ENCODE measurements at places on chromosomes 6 and 20.

GRCh38 chr6:85569323-85569722, 24.3 kb downstream of the SNX14 start:
- DNase-seq = no peak

DNA sequence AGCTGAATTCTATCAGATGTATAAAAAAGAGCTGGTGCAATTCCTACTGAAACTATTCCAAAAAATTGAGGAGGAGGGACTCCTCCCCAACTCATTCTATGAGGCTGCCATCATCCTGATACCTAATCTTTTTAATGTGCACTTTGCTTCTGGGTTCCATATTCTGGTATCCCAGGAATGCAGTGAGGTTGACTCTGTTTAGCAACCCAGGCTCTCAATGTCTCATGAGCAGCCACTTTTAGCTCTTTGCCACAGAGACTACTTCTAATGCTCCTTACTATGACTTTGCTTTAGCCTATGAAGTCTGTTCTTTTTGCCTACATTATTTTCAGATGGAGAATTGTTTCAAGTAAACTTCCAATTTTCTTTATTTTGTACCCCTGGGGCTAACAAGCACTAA, 185.5 kb upstream of the NRSN1 start:
- no peak for DNase-seq

GRCh38 chr6:142395266-142395665, 93.5 kb downstream of the ADGRG6 start:
- DNase-seq = no peak

DNA sequence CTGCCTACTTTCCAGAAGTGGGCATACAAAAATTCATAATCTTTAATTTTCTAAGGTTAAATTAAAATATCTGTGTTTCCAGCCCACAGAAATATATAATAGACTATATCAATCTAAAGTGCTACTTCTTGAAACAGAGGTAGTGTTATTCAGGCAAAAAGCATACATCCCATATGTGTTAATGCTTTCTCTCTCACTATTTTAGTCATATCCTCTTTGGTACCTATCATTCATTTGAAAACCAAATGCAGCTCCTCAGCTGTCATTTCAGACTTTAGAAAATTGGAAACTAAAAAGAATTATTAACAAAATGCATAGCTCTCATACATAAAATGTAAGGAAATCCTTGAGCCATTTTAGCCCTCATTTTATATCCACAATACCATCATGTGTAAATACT, 925 bp downstream of the FHL5 start:
- no peak for DNase-seq

DNA sequence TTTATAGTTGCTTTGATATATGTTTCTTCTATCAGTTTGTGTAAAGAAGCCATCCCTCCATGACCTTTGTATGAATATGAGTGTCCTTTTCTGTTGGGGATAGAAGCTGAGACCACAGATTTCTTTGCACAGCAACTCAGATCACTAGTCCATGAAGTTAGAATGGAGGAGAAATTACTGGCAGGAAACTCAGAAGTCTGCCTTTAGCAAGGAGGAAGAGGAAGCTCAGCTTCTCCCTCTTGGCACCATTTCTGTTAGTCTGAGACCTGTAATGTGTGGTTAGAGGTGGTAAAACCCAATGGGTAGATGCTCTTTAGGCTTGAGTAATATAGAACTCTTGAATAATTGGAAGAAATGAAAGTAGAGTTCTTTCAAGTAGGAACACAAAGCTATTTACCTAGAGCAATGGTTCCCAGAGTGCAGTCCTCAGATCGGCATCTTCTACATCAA, 995.3 kb upstream of the FLRT3 start:
- DNase-seq = no peak

GRCh38 chr6:160831739-160832138, 129.7 kb downstream of the PLG start:
- no peak for DNase-seq

- no peak for DNase-seq
Measured at GRCh38 chr6:46799657-46800056, 6.5 kb downstream of the MEP1A start.

DNA sequence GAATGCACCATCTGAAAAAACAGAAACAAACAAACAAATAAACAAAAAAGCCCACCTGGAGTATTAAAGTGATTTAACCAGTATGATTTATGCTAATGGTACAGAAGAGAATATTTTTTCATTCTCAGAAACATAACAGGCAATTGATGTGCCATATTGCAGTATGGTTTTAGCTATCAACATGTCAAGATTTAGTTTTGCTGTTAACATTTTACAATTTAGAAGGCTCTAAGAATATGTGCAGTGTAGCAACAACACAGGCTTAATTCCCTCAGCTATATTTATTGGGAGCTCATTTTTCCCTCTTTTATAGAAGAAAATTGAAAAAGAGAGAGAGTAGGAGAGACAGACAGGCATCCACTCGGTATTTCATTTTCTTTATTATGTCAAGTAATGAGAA, 1022.7 kb upstream of the CITED2 start:
- no peak for DNase-seq

- no peak for DNase-seq
Measured at GRCh38 chr20:59307270-59307669, 6.9 kb downstream of the EDN3 start.

- DNase-seq = no peak
Measured at GRCh38 chr6:137903933-137904821, 37.1 kb downstream of the TNFAIP3 start.

DNA sequence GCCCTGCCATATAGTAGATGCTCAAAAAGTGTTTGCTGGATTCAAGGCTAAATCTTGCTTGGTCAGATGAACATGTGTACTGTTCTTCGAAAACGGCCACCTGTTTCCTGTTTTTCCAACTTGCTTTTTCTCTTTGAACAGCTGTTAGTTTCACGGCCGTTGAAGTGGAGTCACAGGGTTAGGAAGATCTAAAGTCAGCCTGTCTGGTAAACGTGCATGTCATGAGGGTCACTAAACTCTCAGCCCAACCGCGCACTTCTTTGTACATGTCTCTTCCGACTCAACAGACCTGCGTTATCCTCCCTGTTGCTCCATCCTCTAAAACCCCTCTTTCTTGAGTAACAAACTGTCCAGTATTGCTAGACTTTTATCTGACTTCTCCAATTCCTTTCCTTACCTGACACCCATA, 93.2 kb upstream of the MAN1A1 start:
- DNase-seq = no peak

GRCh38 chr6:137856138-137856898, 10.7 kb upstream of the TNFAIP3 start:
- DNase-seq = no peak

DNA sequence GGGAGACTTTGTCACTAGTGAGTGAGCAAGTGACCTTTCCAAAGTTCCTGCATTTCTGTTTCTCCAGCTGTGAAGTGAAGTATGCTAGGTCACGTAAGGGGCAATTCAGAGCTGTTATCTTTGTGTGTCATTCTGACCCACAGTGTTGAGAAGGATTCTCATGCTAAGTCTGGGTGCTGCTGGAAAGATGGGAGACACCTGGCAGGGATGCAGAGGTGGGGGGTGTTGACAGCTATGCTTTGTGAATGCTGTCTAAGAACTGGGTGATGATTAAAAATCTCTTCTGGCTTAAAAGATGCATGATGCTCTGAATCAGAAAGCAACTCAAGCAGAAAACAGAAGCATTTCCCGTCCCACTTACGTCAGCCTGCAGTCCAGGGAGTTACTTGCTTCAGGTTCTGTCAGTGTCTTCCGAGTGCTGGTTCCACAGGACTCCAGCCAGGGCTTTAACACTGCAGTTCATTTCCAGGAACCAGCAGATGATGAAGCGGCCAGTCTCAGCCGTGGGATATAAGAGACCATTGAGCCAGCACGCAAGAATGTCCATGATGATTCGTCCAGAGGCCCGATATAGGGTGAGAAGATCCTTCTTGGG, 30.9 kb upstream of the ASXL1 start:
- DNase-seq = no peak

DNA sequence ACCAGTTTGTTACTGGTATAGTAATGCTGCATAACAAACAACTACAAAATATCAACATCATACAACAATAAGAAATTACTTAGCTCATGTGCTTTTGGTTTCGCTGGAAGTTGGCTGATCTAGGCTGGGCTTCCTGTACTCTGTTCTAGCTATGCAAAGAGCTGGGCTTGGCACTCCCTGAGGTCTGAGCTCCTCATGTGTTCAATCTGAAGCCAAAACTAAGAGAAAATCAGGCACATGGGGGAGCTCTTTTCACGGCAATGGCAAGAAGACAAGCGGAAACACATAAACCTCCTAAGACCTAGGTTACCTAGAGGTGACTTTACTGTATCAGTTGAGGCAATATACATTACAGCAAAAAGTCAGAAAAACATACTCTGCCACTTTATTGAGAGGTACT, 574.2 kb downstream of the KHDRBS2 start:
- no peak for DNase-seq

DNA sequence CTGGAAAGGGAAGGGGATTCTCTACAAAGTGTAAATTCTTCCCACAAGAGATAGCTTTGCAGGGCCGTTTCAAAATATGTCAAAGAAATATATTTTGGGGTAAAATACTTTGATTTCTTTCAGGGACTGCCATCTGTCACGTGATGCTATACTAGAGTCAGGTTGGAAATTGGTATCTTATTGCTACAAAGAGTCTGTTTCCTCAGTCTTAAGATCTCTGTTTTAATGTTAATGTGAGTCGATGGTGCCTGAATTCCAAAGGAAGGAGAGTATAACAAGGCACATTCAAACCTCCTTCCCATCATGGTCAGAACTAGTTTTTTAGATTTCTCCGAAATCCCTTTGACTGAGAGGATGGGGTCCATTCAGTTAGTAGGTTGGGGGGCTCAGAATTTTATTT, 36.3 kb upstream of the PDE7B start:
- no peak for DNase-seq

DNA sequence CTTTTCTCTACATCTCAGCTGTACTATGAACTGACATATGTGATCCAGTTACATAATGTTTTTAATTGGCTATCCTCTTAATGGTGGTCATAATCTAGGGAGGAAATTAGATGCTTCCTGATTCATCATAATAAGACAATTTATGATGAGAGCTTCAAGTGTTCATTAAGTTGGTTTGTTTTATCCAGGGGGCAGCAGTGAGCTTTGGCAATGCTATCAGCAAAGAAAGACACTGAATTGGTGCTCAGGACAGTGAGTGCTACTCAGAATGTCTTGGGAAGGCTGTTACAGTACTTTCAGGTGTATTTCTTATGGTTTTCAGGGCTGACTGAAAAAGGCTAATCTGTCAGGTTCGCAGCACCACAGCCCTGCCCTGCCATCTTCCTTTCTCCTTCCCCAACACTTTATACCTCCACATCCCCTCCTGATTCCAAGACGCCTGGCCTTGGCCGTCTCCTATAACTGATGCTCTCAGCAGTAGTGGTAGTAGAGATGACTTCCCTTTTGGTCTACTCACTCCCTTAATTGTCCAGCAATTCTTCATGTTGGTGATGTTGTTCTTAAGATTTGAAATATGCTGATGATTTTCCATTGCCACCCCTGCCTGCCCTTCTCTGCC, 67.0 kb upstream of the TNFAIP3 start:
- no peak for DNase-seq

GRCh38 chr6:157537556-157537955, 156.6 kb downstream of the ZDHHC14 start:
- no peak for DNase-seq

DNA sequence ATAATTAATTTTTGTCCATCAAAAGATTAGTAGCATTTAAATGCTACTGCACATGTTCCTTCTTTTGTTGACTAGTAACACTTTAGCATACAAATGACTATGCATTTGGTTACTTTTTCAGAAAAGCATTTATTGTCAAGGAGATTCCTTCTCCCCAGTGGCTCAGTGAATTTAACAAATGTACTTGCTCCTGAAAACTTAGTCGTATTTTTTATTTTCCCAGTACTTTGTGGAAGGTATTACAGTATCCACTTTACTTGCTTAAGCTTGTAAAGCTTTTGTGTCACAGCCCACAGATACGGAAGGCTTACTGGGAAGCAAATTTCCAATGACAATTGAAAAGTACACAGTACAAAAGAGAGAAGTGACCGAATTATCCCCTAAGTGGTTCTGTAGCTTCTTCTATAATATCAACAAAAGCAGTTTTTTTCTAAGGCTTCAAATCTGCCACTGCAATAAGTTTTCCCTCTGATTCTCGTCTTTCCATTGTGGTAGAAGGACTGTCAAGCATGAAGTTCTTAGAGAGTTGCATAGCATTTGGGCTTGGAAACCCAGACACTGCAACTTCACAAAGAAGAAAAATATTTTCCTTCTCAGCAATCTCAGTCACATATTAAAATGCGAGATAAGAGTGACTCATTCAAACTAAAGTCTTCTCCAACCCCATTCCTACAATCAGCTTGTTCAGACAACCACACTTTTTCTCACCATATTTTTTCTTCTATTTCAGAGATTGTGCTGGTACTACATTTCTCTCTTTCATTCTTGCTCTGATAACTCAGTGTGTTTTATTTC, 431.2 kb downstream of the GRIK2 start:
- no peak for DNase-seq

DNA sequence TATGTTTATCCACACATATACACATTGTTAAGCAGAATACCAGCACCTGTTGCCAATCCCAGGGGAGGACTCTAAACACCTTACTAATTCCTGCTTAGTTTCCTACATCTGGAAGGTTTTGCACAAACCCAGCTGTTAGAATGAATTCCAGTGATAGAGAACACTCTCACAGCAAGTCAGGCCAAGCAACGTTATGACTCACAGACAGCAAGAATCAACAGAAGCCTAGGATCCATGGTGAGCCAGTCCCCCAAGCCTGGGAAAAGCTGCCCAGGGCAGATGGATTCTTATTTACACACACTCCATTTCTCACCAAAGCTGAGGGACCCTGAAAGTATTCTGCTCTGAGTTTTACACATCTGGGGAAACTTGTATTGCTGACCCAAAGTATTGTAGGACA, 291.7 kb downstream of the SLC35F1 start:
- DNase-seq = no peak
